Activated CD4-positive, alpha-beta T cell treated with anti-CD3 and anti-CD28 coated beads, Interleukin-2, amount 50 U/mL, for 4 hours (primary cell): ENCODE measurements at places on chromosomes 3 and 15.

- DNase-seq = no peak
Observed at GRCh38 chr3:195117978-195118581, 152.9 kb downstream of the XXYLT1 start.

GRCh38 chr3:104628185-104628789 lies 738.4 kb upstream of the ALCAM start:
- DNase-seq = no peak

DNA sequence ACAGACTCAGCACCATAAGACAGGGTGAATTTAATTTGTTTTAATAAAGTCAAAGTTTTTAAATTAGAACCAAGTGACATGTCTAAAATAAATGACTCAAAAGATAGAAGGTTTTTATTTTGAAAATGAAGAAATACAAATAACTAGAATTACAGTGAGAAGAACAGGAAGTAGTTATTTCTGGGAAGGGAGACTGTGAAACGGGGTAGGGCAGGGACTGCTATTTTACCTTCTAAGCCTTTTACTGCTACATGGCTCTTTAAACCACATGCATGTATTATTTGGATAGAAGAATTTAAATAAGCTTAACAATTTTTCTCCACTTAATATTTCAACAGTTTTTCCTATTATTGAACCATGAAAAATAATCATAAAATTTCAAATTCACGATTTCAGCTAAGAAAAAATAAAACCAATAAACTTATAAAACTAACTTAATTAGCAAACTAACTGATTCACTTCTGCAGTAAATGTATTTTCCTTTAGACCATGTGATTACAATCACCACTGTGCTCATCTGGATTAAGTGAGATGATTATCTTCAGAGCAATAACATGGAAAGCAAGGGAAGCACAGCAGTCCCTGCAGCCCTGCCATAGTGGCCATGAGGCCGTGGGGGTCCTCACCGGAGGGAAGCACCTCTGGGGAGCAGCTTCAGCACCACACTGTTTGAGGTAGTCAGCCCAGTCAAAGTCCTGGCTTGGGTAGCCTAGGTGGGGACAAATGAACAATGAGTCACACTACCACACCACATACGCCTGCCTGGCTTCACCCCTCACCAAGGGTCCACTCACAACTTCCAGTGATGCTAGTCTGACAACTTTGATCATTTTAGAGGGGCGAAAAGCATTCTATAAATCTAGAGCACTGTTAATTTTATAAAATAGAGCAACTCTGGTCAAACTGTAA lies 28.3 kb upstream of the STIMATE start:
- DNase-seq = no peak

GRCh38 chr3:121491683-121492320 lies 54.0 kb downstream of the POLQ start:
- DNase-seq = no peak

DNA sequence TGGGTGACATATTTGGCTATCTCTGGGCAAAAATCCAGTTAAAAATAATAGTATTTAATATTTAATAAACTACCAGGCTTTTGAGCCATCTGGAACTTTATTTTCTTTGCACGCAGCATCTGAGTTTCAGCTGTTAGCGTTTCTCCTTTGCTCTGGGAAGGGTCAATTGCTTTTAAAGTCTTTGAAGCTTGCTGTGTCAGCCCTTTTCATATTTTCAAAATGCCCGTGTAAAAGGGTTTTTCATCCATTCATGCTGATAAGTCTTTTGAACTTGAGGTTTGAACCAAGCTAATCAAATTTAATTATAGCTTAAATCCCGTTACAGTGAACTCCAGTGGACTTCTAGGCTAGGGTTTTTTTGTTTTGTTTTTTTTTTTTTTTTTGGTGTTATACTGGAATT lies 79.1 kb downstream of the SLC25A26 start:
- no peak for DNase-seq

GRCh38 chr15:66149871-66150270 lies 103.7 kb downstream of the MEGF11 start:
- DNase-seq = no peak

DNA sequence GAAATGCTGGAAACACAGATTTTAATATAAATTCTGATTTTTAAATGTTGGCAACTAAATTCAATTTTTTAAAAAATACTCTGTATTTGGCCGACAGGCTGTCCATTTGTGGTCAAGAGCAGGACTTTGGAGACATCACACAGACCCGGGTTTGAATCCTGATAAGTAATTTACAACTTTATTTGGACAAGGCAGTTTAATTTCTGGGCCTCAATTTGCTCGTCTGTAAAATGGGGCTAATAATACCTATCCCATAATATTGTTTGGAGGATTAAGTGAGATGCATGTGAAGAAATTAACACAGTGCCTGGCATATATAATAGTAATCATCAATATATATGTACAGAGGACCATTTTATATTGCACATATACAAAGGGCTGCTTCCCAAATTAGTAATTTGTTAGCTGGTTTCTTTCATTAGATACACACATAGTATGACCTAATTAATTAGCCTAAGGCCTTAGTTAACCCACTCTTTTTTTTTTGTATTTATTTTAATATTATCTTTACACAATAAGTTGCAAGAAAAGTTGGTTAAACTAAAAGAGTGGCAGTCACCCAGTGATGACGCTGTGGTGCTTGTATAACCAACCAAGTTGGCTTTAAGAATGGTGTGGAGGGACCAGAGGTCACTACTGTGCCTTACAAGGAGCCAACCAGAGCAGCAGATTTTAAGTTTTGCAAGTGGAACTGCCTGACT lies 665 bp downstream of the PIGB start:
- DNase-seq = no peak

GRCh38 chr15:98076021-98076816 lies 115.7 kb downstream of the ARRDC4 start:
- no peak for DNase-seq

GRCh38 chr15:68154923-68155559 lies 50.1 kb downstream of the CALML4 start:
- DNase-seq = peak; percentile 5

GRCh38 chr3:65785065-65785645 lies 253.6 kb downstream of the MAGI1 start:
- DNase-seq = no peak

GRCh38 chr15:90086868-90087268 lies 15.4 kb downstream of the IDH2 start:
- DNase-seq = peak; percentile 45

- no peak for DNase-seq
Observed at GRCh38 chr3:125054062-125054448, 1.7 kb downstream of the HEG1 start.

DNA sequence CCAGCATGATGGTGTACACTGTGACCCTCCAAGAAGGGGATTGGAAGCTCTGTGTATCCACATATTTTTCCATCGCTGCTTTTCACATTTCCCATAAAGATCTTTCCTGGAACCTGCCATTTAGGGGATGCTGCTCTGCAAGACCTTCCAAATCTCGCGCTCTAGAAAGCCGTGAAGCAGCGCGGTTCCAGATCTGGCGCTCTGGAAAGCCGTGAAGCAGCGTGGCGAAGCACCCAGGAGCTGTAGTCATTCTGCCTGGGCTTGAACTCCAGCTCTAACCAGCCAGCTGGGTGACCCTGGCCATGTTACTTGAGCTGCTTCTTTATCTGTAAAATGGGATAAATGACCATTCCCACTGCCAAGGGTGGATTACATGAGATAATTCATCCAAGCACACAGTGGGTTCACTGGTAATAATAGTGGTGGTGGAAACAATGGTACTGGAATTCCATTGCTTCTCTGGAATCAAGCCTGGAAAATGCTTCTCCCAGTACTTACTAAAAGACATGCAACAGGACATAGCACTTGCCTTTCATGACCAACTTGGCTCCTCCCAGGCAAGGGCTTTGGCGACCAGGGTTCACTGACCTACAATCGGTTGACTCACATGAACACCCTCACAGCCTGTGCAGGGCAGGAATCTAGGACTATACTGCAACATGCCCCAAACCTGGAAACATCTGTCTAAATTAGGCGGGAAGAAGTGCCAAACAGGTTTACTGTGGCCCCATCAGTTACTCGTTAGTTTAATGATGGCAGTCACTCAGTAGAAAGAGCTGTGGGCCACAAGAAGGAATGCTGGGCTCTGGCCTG lies 70.7 kb downstream of the XXYLT1 start:
- no peak for DNase-seq

- no peak for DNase-seq
Observed at GRCh38 chr15:35060591-35060990, 24.5 kb downstream of the NANOGP8 start.

GRCh38 chr15:99719096-99719541 lies 14.1 kb downstream of the LYSMD4 start:
- DNase-seq = no peak

DNA sequence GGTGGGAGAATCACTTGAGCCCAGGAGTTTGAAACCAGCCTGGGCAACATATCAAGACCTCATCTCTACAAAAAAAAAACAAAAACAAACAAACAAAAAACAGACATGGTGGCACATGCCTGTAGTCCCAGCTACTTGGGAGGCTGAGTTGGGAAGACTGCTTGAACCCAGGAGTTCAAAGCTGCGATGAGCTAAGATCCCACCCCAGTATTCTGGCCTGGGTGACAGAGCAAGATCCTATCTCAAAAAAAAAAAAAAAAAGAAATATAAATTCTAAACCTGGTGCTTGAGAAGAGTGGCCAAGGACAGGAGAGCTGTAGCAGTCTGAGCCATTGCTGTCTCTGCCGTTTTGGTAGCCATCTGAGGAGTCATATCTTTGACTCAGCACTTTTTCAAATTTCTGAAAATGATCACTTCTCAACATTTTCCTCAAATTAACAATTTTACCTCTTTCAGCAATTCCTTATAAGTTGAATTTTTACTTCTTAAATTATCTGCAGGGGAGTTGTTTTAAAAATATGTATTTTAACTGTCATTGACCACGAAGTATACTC lies 3.6 kb upstream of the DENND4A start:
- DNase-seq = no peak

DNA sequence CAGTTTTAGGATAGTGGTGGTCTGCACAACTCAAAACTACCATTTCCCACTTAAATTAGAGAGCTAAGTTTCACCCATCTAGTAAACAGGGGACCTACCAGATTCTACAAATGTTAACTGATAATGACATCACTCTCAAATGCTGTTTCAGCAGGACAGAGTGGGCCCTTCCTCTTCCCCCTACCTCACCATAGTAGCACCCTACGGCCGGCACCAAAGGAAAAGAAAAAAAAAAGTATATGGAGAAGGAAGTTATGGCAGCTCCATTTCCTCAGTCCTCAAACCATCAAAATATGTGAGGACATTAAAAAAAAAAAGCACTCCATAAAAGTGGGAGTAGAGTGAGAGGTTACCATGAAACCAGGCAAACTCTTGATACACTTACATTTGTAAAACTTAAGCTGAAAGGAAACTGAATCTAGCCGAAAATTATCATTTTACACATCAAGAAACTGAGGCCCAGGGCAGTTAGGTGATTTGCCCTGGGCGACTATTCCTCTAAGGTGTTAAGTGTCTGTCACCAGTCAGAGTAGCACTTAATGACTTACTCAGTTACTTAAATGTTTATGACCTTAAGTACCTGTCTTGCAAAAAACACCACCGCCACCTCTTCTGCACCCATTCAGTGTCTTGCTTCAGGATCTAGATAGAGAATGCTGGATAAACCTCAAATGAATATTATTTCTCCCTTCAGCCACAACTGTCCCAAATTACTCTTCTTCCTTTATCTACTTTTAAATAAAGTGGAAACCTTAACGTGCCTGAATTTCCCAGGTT lies 2.7 kb downstream of the MSL2 start:
- no peak for DNase-seq

- no peak for DNase-seq
Observed at GRCh38 chr3:32522682-32523081, 20.0 kb upstream of the CMTM6 start.

GRCh38 chr15:51328926-51329325 lies 9.5 kb downstream of the CYP19A1 start:
- DNase-seq = no peak
